Stimulated activated CD4-positive, alpha-beta T cell treated with anti-CD3 and anti-CD28 coated beads, Interleukin-1b, Interleukin-23, amount 100 ng/mL, for 24 hours (primary cell): ENCODE measurements at places on chromosomes 7 and 10.

GRCh38 chr10:78938695-78939672 lies 129.8 kb upstream of the ZMIZ1 start:
- DNase-seq, result no peak

DNA sequence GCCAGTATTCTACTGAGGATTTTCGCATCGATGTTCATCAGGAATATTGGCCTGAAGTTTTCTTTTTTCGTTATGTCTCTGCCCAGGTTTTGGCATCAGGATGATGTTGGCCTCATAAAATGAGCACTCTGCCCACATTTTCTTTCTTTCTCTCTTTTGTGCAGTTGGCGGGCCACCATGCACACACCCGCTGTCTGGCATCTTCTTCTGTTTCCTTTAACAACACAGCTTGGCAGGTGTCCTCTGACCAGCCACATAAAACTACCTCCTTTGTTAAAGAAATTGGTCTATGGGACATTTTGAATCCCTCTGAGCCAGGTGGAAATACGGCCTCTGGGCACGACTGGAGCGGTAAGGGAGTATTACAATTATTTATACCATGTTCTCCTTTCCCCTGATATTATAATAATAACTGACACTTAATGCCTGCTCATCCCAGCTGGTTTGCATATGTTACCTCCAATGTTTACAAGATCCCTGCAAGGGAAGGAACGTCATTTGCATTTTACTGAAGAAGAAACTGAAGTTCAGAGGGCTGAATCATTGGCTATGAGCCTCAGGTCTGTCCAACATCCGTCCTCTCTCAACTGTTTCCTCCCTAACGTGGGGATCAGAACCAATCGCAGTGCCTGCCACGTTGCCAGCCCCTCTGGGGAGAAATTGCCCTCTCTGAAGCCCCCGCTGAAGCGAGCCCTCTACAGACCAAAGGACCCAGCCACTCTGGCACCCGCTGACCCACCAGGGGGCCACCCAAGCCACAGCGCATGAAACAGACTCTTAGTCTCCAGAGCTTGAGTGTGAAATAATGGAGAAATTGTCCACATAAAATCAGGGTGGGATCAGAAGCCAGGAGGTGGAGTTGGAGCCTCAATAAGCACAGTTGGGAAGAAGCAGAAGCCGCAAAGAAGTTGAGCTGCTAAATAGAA lies 125.0 kb upstream of the FOXK1 start:
- DNase-seq, result no peak

GRCh38 chr7:112084520-112084971 lies 121.7 kb downstream of the DOCK4 start:
- no peak for DNase-seq

DNA sequence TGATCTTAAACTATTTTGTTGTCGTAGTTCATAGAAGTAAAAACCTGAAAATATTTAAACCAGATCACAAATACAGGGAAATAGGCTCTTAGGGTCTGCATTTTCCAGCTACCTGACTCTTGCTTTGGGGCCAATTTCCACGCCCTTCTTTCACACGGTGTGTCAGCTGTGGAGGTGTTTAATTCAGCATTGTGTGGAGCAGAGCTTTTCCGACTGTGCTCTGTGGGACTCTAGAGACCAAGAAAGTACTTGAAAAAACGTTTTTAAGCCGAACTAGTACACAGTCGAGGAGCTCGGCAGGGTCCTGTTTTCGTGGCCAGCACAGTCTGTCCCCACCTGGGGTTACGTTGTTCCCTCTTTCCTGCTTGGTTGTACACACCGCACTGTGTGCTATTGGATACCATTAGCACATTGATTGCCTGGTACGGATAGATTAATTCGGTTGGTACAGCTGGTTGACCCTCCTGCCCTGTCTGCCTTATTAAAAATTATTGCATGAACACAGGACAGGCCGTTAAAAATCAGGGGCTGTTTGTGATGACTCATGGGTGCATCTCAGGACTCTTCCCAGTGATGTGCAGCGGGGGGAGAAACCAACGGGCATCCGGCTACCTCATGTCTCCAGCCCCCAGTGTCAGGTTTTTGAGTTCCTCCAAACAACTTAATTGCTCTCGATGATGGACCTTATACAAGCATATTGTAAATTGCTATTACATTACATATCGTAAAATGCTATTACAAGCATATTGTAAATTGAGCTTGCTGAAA lies 80.7 kb upstream of the BTBD16 start:
- DNase-seq, result no peak

DNA sequence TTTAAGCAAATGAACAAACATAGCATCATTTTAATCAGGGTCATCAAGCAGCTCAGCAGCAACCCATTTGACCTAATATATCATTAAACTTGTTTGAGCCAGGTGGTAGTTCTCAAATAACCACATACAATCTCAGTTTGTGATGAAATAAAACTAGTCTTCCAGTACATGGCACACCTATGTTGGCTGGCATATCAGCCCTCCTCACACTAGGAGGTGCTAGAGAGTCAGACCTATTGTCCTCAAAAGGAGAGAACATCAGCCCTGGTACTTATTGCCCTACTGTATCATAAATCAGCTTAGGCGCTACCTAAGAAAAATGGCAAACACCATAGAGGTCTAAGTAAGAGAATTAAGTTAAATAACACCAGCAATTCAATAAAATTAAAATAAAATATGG lies 81.7 kb downstream of the CABCOCO1 start:
- no peak for DNase-seq

GRCh38 chr7:3304131-3304530 lies 3.1 kb downstream of the SDK1 start:
- DNase-seq, result no peak

GRCh38 chr10:124744102-124745050 lies at the start of gene FAM53B:
Gene FAM53B, minus strand, starts transcription at chr10:124744378. Its CDS starts 37,665 bp downstream, at chr10:124706713.
- DNase-seq, result peak; percentile 67

DNA sequence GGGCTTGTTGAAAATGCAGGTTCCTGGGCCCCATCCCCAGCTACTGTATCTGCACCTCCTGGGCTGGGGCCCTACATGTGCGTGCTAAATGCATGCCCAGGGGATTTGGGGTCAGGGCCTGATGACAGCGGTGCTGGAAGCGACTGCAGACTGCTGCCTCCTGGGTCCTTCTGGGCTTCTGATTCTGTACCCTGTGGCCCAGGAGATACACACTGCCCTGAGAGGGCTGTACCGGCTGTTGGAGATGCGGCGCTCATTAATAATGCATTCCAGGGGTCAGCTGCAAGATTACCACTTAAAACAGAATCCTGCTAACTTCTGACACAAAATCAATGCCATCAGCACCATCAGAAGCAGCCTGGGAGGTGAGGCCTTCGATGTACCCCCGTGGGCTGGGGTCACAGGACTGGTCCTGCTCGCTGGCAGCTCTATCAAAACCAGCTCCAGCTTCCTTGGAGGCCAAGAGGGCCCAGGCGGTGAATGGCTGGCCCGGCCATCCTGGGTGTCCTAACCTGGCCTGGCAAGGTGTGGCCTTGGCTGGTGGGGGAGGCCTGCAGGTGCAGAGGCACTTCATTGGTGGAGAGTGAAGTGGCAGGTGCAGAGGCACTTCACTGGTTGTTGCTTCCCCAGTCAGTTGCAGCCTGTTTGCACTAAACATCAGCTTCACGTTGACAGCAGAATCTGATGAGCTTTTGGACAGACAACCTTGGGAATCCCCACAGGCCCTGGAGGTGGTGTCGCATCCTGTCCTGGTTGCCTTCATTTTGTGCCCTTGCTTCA lies 79.2 kb downstream of the GLRX3 start:
- DNase-seq, result no peak

GRCh38 chr10:77180104-77180503 lies 457.5 kb downstream of the KCNMA1 start:
- DNase-seq, result no peak

- DNase-seq, result no peak
Measured at GRCh38 chr10:129875993-129876726, 87.9 kb downstream of the EBF3 start.

- no peak for DNase-seq
Measured at GRCh38 chr10:34002896-34003295, 668.4 kb upstream of the NRP1 start.

DNA sequence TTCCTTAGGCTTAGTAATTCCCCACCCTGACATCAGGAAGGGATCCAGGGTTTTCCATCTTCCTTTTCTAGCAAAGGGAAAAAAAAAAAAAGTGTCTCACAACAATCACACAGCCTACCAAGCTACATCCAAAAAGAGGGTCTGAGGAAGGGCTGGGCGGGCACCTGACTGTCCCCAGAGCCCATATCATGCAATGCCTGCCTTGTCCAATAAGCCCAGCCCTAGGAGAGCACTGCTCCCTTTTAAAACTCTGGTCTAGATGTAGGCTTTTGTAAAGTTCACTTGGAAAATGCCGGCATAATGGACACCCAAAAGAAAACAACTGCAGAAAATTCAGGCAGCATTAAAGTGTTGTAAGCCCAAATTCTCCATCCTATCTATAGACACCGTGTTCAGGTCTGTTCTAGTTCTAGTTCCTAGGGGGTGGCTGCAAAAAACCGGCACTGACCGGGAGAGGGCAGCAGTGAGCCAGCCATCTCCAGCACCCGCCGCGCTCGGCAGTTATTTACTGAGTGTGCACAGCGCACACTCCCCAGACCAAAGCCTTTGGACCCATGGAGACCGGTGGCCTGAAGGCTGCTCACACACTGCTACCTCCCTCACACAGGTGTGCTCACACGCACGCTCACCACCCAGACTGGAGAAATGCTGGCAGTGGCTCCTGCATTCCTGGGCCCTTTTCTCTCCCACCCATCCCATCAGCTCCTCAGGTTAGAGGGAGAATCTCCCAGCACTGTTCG lies 48.7 kb downstream of the PODXL start:
- DNase-seq, result peak; percentile 80

GRCh38 chr10:59814878-59815277 lies 61.6 kb upstream of the MRLN start:
- no peak for DNase-seq

GRCh38 chr7:148026713-148027112 lies 563.9 kb upstream of the C7orf33 start:
- DNase-seq, result no peak

- no peak for DNase-seq
Measured at GRCh38 chr10:131946321-131946751, 35.4 kb downstream of the BNIP3 start.

DNA sequence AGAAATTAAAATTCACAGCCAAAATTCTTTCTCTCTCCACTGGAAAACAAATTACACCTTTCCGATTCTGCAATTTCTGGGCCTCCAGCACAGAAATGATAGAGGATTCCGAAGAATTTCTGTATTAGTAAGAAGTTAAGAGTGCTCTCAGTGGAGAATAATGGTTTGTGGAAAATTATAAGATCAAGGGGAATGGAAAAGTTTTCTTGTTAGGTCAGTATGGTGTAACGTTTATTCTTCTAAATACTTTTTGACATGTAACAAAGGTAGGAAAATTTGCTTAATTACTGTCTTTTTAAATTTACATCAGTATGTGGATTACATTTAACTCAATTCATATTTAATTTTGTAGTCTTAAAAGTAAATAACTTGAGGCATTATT lies 288.3 kb upstream of the NFE2L3 start:
- DNase-seq, result no peak

DNA sequence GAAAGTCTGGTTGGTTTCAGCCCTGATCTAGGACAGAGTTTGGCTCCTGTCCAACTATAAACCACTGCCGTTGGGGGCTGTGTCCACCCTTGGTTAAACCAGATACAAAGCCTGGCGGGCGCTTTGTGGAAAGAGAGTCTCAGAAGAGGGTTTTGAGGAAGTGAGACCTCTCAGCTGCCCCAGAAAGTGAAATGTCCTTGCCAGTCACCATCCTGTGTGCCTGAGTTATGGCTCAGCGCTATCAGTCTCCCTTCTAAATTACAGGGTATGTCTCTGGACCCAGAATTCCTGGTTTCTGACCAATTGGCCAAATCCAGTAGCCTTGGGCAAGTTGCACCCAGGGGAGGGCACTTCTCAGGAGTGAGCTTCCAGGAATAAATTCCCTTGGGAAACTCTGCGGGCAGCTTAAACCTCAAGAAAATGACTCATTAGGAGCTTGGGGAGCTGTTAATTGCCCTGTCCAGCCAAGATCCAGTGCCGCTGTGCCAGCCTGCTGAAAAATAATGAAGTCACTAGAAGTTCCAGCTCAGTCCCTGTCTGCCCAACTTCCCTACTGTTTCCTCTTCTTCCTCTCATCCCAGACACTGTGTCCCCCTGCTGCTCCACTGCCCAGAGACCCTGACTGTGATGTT lies 66.7 kb upstream of the PDZD8 start:
- DNase-seq, result no peak

DNA sequence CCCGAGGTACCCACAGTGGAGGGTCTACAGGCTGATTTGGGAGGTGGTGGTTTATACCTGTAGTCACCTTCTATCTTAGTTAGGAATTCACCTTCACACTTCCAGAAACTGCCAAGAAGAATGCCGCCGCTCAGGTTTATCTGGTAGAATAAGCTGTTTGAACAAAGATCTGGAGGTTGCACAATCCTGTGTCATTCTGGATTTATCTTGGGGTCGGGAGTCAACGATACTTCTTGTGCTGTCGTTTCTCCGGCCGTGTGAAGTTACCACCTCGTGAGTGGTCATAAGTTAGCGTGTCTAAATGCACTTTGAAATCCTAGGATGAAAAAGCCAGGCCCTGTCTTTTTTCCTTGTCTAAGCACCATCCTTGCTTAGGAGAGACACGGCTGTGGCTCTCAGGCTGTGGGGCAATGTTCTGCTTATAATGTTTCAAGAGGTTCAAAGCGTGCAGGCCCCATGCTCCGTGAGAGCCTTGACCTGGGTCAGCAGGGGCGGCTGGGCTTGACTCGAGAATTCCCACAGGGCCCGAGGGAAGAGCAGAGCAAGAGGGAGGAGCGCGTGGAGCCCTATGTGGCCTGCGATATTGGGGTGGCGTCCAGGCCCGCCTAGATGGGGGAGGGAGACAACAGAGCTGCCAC lies 35.5 kb downstream of the GRIFIN start:
- no peak for DNase-seq

DNA sequence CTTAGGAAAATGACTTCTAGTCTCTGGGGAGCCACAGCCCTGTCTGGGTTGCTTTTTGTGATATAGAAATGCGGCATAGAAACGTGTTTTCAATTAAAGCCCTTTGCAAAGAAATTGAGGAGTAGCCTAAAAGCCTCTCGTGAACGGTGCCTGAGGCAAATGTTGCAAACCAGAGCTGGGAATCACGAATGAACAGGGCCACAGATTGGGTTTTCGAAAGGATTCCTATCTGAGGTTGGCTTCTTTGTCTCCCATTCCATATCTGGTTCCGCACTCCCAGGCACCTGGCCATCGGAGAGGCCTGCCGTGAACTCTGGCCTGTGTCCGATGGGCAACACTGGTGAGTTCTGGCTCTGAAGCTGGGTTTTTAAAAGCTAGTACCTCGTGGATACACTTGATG lies 221.6 kb downstream of the TCF7L2 start:
- DNase-seq, result no peak

DNA sequence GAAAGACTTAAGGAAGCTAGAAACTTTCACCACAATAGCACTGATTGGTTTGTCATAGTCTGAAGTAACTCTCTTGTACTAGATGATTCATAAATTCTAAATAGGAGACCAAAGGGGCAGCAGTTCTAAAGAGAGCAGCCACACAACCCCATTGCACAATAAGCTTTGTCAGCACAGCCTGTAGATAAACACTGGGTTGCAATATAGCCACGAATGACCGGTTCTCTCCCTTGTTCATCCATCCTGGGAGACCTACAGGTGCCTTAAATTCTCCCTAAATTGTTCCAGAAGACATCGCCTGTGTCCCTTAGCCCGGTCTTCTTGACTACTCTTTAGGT lies 167.0 kb downstream of the SNX13 start:
- no peak for DNase-seq

GRCh38 chr7:115004121-115004520 lies 82.2 kb downstream of the MDFIC start:
- DNase-seq, result no peak
